Osteocyte (in vitro differentiated cells): ENCODE measurements at places on chromosomes 16 and 17.
A peak's percentile ranks its signal among the peaks of the same experiment; 100 is the strongest.

- peaks cover 32% of the 10 kb centered on the region for H3K4me1 ChIP-seq
- H3K36me3 ChIP-seq = peaks cover 30% of the 10 kb centered on the region
- H3K4me3 ChIP-seq = no peak overlapping the region
- no peaks in the 10 kb centered on the region for H3K27me3 ChIP-seq
Observed at GRCh38 chr16:11735787-11736186, 6.9 kb downstream of the TXNDC11 start.

DNA sequence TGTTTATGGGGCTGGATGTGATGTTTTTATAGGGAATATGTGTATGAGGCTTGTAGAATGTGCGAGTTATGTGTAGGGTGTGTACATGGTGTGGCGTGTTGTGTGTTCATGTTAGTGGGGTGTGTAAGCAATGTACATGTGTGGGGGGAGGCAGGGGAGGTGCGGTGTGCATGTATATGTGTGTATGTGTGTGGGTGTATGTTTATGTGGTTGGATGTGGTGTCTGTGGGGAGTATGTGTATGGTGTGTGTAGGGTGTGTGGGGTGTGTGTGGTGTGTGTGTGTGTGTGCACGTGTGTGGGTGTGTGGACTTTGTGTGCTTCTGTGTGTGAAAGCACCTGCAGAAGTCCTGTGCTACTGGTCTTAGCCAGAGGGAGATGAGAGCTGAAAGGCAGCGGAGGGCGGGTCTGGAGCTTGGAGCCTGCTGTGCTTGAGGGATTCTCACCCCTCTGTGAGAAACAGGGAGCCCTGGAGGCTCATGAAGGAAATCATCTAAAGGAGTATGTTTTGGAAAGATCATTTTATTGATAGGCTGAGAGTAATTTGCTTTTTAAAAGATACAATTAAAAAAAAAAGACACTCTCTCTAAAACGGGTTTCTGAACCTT, 222.7 kb downstream of the HS3ST4 start:
- no peak overlapping the region for H3K4me3 ChIP-seq
- no peak overlapping the region for H3K27ac ChIP-seq
- no peaks in the 10 kb centered on the region for H3K27me3 ChIP-seq
- H3K4me1 ChIP-seq = no peaks in the 10 kb centered on the region
- DNase-seq = no peak

DNA sequence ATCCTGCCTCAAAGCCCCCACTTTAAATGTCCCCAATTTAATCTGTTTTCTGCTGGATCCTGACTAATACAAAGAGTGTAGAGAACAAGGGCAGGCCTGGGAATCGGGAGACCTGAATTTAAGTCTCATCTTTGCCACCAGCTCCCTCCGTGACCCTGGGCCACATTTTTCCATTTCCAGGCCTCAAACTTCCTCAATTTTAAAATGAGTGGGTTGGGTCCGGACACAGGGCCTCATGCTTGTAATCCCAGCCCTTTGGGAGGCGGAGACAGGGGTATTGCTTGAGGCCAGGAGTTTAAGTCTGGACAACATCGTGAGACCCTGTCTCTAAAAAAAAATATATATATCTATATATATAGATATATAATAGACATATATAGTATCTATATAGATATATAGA, 61.4 kb downstream of the SRL start:
- no peaks in the 10 kb centered on the region for H3K36me3 ChIP-seq
- H3K27me3 ChIP-seq = no peaks in the 10 kb centered on the region
- peaks cover 13% of the 10 kb centered on the region for H3K4me1 ChIP-seq
- no peak overlapping the region for H3K4me3 ChIP-seq
- DNase-seq = no peak
- no peak overlapping the region for H3K27ac ChIP-seq

DNA sequence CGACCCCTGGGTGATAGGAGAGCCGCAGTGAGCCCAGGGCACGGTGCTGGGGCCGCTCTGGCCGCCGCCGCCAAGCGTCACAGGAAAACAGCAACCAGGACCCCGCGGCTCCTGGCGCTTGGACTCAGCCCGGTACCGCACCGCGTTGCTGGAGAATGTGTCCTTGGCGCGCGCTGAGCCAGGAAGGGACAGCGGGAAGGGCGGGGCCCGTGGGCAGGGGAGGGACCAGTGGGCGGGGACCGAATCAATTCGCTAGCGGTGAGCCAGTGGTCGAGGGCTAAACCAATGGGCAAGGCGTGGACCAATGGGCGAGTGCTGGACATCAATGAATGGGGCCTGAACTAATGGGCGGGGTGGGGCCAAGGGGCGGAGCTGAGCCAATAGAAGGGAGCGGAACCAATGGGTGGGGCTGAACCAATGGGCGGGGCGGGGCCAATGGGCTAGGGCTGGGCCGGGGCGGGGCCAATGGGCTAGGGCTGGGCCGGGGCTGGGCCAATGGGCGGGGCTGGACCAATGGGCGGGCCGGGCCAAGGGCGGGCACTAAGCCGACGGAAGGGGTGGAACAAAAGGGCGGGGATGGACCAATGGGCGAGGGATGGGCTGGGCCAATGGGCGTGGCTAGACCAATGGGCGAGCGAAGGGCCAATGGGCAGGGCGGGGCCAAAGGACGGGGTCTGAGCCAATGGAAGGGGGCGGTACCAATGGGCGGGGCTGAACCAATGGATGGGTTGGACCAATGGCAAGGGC, 6.3 kb upstream of the FLYWCH1 start:
- peaks cover 2% of the 10 kb centered on the region for H3K36me3 ChIP-seq
- peak overlapping the region; percentile 93 for H3K27ac ChIP-seq
- H3K4me1 ChIP-seq = peaks cover 29% of the 10 kb centered on the region
- no peaks in the 10 kb centered on the region for H3K27me3 ChIP-seq

GRCh38 chr16:81066681-81067080, 10.4 kb downstream of the C16orf46 start:
- no peaks in the 10 kb centered on the region for H3K4me1 ChIP-seq
- H3K36me3 ChIP-seq = no peaks in the 10 kb centered on the region
- H3K27ac ChIP-seq = no peak overlapping the region
- H3K4me3 ChIP-seq = no peak overlapping the region
- H3K27me3 ChIP-seq = no peaks in the 10 kb centered on the region

- DNase-seq = peak; percentile 49
- H3K4me1 ChIP-seq = peaks cover 25% of the 10 kb centered on the region
- H3K27me3 ChIP-seq = peaks cover 4% of the 10 kb centered on the region
- no peaks in the 10 kb centered on the region for H3K36me3 ChIP-seq
- H3K27ac ChIP-seq = no peak overlapping the region
Observed at GRCh38 chr16:57540387-57540786, 2.1 kb upstream of the ADGRG5 start.

- DNase-seq = no peak
- H3K36me3 ChIP-seq = no peaks in the 10 kb centered on the region
- H3K27ac ChIP-seq = no peak overlapping the region
- H3K4me1 ChIP-seq = no peaks in the 10 kb centered on the region
- no peak overlapping the region for H3K4me3 ChIP-seq
Observed at GRCh38 chr17:31480904-31481782, 89.7 kb downstream of the RAB11FIP4 start.

- peaks cover 10% of the 10 kb centered on the region for H3K4me1 ChIP-seq
- H3K4me3 ChIP-seq = no peak overlapping the region
- no peaks in the 10 kb centered on the region for H3K27me3 ChIP-seq
- no peak for DNase-seq
- H3K27ac ChIP-seq = no peak overlapping the region
- H3K36me3 ChIP-seq = peaks cover 18% of the 10 kb centered on the region
Observed at GRCh38 chr16:23590181-23590580, 5.9 kb downstream of the NDUFAB1 start.

DNA sequence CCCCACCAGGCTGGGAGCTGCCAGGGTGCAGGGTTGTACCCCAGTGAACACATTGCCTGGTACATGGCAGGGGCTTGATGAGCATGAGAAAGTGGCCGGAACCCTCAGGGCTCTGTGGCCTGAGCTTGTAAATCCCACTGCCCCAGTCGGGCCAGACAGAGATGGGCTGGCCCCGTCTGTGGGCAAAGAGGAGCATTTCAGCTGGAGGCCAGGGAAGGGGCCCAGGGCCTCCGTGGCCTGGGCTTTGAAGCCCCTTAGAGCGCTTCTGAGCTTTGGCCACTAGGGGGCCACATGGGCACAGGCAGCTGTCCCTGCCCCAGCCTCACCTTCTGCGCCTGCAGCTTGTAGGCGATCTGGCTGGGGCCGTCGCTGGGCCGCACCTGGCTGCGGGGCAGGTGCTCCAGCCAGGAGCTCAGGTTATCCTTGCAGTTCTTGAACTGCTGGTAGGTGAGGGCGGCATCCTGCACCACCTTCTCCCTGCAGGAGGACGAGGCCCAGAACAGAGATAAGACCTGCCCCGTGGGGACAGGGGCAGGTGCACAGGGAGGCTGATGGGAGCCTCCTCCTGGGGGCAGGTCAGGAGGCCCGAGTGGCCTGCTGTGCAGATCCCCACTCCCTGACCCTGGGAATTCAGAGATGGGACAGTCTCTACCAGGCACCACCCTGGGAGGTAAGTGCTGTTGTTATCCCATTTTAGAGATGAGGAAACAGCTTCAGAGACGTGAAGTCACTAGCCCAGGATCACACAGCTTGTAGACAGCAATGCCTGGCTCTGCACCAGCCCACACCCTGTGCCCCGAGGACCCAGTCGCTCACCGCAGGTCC, 12.8 kb downstream of the EVPL start:
- no peak overlapping the region for H3K27ac ChIP-seq
- H3K4me1 ChIP-seq = peaks cover 5% of the 10 kb centered on the region
- peak; percentile 89 for DNase-seq
- no peaks in the 10 kb centered on the region for H3K36me3 ChIP-seq
- H3K27me3 ChIP-seq = peaks cover 2% of the 10 kb centered on the region

DNA sequence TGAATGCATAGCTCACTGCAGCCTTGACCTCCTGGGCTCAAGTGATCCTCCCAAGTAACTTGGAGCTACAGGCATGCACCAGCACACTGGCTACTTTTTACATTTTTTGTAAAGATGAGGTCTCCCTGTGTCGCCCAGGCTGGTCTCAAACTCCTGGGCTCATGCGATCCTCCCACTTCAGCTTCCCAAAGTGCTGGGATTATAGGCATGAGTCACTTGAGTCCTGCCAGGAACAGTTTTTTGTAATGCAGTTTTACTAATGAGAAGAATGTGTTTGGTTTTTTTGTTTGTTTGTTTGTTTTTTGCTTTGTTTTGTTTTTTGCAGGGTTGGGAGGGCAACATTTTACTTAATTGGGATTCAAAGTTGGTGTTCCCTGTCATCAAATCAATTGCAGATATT, 22.2 kb downstream of the SOST start:
- no peak overlapping the region for H3K4me3 ChIP-seq
- no peaks in the 10 kb centered on the region for H3K36me3 ChIP-seq
- H3K27ac ChIP-seq = no peak overlapping the region
